ENCODE measurements at places on chromosomes 3 and 15.
A peak's percentile ranks its signal among the peaks of the same experiment; 100 is the strongest.

GRCh38 chr15:86444527-86444926 lies 364.9 kb downstream of the AGBL1 start:
- DNase-seq: no peak

DNA sequence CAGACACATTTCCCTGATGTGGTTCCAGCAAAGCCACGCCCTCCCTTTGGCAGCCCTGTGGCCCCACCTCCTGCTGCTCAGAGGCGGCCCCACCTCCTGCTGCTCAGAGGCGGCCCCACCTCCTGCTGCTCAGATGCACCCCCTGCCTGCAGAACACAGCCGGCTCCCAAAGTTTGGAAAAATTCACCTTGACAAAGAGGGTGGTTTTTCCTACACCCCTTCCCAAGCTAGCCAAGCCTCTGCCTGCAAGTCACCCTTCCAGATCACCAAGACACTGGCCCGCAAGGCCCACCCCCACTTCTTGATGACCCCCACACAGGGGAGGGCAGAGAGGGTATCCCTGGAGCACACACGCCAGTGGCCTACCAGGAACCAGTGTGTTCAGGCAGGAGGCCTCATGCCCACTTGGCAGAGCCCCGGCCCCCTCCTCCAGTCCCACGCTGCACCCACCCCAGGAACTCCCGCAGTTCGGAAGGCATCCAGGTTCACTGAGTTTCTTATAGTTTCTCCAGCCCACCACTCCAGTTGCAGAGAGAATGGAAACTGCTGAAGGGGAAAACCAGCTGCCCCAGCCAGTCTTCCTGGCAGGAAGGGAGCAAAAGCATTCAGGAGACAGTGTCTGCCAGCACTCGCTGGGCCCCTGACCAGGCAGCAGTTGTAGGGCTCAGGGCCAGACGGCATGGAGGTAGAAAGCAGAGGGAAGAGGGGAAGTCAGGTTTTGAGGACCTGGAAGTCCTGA lies 2.3 kb upstream of the HAPLN3 start:
- DNase-seq: peak; percentile 93

GRCh38 chr3:86228101-86228500 lies 762.8 kb downstream of the VGLL3 start:
- no peak for DNase-seq

DNA sequence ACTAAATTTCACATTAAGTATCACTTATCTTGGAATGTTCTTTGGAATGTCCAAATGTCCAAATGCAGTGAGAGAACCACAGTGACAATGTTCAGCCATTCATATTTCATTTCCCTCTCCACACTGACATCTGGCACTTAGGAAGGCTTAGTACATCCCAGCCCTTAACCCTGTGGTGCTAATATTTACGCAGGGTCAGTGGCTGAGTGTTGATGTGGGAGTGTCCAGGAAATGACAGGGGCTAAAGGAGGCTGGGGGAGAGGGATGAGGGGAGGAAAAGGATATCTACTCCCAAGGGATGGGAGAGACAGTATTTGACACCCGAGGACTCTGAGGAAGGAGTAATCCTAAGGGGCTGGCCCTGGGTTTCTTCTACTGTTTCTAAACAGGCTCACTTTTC lies 14.1 kb upstream of the CCR4 start:
- no peak for DNase-seq

DNA sequence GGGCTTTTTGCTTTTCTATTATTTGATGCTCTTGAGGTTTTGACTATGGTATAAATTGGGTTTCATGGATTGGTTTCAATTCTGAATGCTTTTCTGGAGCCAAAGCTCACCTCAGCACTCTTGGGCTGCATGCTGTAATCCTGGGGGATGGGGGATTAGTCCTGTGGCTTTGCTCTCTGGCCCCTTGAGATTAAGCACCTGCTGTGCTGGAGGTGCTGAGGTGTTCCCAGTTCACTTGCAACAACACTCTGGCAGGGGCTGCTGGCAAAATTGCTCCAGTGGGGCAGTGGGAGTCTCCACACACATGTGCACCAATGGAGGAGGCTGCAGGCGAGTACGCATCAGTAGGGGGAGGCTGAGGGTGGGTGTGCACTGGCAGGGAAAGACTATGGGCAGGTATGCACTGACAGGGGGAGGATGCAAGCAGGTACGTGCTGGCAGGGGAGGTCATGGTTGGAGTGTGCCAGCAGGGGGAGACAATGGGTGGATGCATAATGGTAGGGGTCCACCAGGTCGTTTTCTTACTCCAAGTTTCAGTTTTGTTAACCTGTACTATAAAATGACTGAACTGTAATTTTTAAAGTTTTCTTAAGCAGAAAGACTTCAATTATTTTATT lies 489.2 kb downstream of the FGF12 start:
- no peak for DNase-seq

DNA sequence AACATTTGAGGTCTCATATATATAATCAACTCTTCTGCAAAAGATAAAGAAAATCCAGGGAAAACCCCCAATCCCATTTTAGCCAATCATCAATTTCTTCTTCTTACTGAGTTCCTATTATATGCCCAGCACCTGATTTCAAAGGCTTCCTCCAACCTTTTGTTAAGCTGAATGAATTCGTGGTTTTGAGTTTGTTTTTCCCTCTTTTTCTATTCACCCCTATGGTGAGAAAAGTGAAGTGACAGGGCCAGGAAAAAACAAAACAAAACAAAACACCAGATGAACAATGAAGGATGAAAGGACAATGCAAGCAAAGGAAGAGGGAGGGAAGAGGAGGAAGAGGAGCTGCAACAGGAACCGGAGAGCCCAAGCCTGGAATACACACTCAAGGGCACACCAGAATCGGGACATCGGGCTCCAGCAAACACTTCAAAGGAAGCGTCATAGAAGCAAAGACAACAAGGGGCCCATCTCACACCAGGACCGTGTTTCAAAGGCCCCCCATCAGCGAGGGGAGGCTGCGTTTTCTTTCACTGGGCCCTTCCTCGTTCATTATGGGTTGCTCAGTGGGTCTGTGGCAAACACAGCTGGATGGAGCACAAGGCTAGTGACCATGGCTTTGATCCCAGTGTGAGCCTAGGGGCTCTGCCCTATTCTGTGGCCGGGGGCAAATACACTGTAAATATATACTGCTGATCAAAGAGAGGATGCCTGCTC lies 50.2 kb downstream of the VGLL4 start:
- DNase-seq: no peak

Data from aorta (tissue), 5 donors.